Activated naive CD4-positive, alpha-beta T cell treated with anti-CD3 and anti-CD28 coated beads for 36 hours (primary cell): ENCODE measurements at places on chromosomes 7 and 10. TPM values are rescaled to one million over a fixed set of nuclear protein-coding genes. Genes with fewer than 3 reads are reported as not detected.

SLC18A2 gene
- total RNA-seq = not detected

EFCAB10 gene
- total RNA-seq = not detected

CTAGE15 gene
- total RNA-seq = not detected

TMEM139 gene
- total RNA-seq = 0.74 TPM

NUDCD3 gene
- 81.1 TPM for total RNA-seq

CYP2C9 gene
- not detected for total RNA-seq

TAS2R3 gene
- 0.96 TPM for total RNA-seq

PNLIP gene
- total RNA-seq = not detected

LIPJ gene
- total RNA-seq = not detected

GRCh38 chr10:12332572-12333379 is 16.6 kb upstream of the CAMK1D start:
- H3K4me3 ChIP-seq = no peak overlapping the region
- no peaks in the 10 kb centered on the region for H3K36me3 ChIP-seq
- H3K27ac ChIP-seq = no peak overlapping the region
- H3K4me1 ChIP-seq = peaks cover 7% of the 10 kb centered on the region

DNA sequence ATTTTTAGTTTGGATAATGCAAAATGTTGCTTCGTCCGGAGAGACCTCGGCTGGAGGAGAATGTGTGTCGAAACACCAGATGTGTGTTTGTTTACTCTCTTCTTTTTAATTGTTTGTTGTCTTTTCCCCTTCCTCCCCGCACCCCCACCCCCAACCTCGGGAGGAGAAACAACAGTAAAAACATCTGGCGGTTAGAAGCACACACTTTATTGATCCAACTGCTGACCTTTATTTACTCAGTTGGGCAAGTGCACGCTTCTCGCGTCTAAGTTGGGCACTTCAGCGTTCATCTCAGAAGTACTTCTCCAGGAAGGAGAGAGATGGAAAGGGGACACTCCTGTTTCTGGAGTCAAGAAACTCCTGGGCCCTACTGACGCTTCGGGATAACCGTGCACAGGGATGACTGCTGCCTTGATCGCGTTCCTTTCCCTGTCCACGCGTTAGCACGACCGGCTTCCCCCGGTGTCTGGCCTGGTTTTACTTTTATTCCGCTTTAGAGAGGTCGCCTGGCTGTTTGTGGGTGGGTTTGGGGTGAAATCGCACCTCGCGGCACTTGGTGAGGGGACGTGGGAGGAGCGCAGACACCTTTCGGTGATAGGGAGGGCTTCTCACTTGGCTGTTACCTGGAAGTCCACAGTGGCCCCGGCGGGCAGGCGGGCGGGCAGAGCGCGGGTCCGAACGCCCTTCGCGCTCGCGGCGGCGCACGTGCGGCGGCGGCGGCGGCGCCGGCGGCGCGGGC is 168.3 kb upstream of the PPP1R3A start:
- no peak overlapping the region for H3K27ac ChIP-seq
- no peak for DNase-seq
- H3K27me3 ChIP-seq = peaks cover 53% of the 10 kb centered on the region
- H3K36me3 ChIP-seq = no peaks in the 10 kb centered on the region

DNA sequence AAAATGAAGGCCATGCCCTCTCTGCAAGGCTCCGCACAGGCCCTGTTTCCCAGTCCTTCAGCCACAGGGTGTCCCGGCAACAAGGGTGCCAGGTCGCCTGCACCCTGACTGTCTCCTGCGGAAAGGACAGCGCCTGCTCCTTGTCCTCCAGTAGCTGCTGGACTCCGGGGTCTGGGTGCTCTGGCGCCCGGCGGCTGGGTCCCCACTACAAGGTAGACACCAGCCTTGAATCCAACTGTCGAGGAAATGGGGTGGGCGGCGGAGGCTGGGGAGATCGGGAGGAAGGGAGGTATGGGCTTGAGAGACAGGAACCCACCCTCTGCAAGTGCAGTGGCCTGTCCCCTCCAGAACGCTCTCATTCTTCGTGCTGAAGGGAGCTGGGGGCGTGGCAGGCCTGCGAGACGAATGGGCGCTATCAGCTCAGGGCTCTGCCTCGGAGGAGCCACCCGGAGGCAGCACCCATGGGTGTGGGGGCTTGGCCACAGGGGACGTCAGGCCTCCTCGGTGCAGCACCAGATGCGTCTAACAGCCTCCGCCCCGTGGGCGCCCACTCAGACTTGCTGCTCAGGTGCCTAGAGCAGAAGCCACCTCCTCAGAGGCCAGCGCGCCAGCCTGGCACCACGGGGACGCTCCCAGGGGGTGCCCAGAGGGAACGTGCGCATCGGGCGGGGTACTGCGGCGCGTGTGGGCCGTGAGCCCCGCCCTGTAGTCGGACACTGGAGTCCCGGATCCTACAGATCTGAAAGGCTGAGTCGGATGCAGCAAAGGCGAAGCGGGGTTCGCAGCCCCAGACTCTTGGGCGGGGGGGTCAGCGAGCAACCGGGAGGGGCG is 15.6 kb downstream of the ADAM8 start:
- DNase-seq = peak; percentile 83
- H3K4me3 ChIP-seq = peak overlapping the region; percentile 82
- H3K4me1 ChIP-seq = peaks cover 75% of the 10 kb centered on the region
- H3K27me3 ChIP-seq = no peaks in the 10 kb centered on the region
- H3K36me3 ChIP-seq = peaks cover 3% of the 10 kb centered on the region

DNA sequence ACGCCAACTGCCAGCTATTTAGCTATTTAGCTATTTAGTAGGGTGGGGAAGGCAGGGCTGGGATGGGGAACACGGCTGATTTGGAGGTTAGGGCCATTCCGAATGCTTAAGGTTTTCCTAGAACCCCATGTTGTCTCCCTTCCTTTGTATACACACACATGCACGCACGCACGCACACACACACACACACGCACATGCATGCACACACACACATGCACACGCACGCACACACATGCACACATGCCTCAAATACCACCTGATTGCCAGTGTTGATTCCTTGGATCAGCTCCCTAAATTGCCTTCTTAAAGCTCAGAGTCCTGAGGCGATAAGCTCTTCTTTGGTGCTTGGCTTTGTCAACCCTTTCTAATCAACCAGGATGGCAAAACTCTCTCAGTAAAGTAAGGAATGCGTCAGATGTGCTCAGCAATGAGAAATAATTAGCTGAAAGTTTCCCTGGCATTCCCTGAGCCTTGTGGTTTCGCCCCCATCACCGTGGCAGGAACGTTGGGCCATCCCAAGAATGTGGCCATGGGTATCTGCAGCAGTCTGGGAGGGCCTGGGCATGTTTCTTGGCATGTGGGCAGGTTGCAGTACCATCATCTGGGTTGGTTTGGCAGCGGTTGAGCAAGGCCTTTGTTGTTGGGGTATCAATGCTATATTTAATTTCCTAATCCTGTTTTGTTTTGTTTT is 305.6 kb downstream of the LRMDA start:
- no peaks in the 10 kb centered on the region for H3K4me1 ChIP-seq
- H3K4me3 ChIP-seq = no peak overlapping the region
- no peaks in the 10 kb centered on the region for H3K27me3 ChIP-seq
- H3K27ac ChIP-seq = no peak overlapping the region
- no peak for DNase-seq
- no peaks in the 10 kb centered on the region for H3K36me3 ChIP-seq

GRCh38 chr10:5442990-5443370 is 30.6 kb downstream of the NET1 start:
- no peak overlapping the region for H3K27ac ChIP-seq
- no peaks in the 10 kb centered on the region for H3K36me3 ChIP-seq
- peaks cover 27% of the 10 kb centered on the region for H3K4me1 ChIP-seq
- H3K4me3 ChIP-seq = no peak overlapping the region

DNA sequence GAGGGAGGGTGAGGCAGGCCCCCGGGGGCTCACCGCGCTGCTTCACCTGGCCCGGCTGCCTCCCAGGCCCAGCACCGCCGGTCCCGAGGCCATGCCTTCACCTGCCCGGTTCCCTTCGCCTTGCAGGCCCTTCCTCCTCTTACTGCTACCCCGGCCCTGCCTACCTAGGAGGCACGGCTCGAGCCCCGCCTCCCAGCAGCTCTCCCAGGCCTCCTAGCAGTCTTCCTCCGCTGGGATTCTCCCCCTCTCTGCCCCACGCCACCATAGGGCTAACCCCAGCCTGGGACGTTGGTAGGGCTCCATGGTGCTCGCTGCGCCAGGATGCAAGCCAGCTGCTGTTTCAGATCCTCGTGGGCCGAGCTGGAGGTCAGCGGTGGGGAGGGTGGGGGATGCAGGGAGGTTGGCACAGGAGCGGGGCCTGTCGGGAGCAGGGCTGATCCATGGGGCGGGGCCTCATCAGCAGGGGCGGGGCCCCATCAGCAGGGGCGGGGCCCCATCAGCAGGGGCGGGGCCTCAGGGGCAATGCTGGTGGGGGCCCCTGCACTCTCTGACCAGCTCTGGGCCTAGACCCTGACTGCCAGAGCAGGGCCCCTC is 63.3 kb downstream of the RASGEF1A start:
- no peak overlapping the region for H3K27ac ChIP-seq
- H3K36me3 ChIP-seq = no peaks in the 10 kb centered on the region
- DNase-seq = no peak
- H3K4me1 ChIP-seq = peaks cover 4% of the 10 kb centered on the region

- no peaks in the 10 kb centered on the region for H3K27me3 ChIP-seq
- no peak for DNase-seq
- no peaks in the 10 kb centered on the region for H3K4me1 ChIP-seq
- H3K27ac ChIP-seq = no peak overlapping the region
- H3K4me3 ChIP-seq = no peak overlapping the region
- H3K36me3 ChIP-seq = no peaks in the 10 kb centered on the region
Measured at GRCh38 chr10:19412531-19412930, 363.9 kb downstream of the MALRD1 start.

DNA sequence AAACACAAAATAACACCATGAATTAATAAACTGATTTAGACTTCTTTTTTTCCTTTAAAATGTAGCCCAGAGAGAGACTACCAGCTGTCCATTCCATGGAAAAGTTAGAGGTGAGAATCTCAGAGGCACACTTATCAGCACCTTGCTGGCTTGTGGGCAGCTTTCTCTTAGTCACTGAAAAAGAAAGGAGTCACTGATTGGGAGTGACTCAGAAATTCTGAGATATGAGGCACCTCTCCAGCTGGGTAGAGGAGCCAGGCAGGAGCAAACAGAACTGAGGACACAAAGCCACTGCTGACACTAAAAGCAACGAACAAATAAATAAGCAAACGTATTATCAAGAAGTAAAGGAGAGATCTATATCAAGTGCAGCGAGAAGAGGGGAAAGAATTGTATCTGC is 310.6 kb downstream of the PARD3 start:
- no peak for DNase-seq
- H3K27me3 ChIP-seq = peaks cover 8% of the 10 kb centered on the region
- no peaks in the 10 kb centered on the region for H3K36me3 ChIP-seq

GRCh38 chr10:59362959-59363381 is 621 bp upstream of the FAM13C start:
- H3K36me3 ChIP-seq = no peaks in the 10 kb centered on the region
- peaks cover 11% of the 10 kb centered on the region for H3K4me1 ChIP-seq
- H3K4me3 ChIP-seq = peak overlapping the region; percentile 19
- H3K27me3 ChIP-seq = peaks cover 30% of the 10 kb centered on the region

GRCh38 chr7:155973451-155973997 is 161.3 kb upstream of the SHH start:
- no peaks in the 10 kb centered on the region for H3K4me1 ChIP-seq
- DNase-seq = no peak
- no peak overlapping the region for H3K4me3 ChIP-seq
- no peaks in the 10 kb centered on the region for H3K36me3 ChIP-seq

DNA sequence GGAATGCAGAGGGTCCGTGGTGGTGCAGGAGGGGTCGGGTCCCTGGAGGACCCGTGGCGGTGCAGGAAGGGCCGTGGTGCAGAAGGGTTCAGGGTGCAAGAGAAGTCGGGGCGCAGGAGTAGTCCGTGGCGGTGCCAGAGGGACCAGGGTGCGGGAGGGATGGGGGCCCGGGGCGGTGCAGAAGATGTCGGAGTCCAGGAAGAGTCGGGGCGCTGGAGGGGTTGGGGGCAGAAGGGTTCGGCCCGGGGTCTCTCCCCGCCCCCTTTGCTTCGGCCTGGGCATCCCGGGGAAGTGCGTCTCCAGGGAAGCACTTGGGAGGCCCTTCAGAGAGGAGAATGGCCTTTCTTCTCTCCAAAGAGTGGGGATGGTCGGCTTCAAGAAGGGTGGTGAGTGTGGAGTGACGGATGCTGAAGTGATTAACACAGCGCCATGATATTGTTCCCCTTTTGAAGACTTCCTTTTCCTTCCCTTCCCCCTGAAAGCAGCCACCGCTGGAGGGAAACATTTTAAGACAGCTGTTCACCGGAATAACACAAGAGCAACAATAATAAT is 997 bp downstream of the WDR37 start:
- H3K27me3 ChIP-seq = no peaks in the 10 kb centered on the region
- peak overlapping the region; percentile 99 for H3K4me3 ChIP-seq
- H3K4me1 ChIP-seq = peaks cover 79% of the 10 kb centered on the region
- peak overlapping the region; percentile 90 for H3K27ac ChIP-seq
- DNase-seq = peak; percentile 18

GRCh38 chr10:44030132-44030531 is 354.8 kb downstream of the CXCL12 start:
- no peak overlapping the region for H3K4me3 ChIP-seq
- no peaks in the 10 kb centered on the region for H3K27me3 ChIP-seq
- no peaks in the 10 kb centered on the region for H3K4me1 ChIP-seq
- DNase-seq = peak; percentile 51

DNA sequence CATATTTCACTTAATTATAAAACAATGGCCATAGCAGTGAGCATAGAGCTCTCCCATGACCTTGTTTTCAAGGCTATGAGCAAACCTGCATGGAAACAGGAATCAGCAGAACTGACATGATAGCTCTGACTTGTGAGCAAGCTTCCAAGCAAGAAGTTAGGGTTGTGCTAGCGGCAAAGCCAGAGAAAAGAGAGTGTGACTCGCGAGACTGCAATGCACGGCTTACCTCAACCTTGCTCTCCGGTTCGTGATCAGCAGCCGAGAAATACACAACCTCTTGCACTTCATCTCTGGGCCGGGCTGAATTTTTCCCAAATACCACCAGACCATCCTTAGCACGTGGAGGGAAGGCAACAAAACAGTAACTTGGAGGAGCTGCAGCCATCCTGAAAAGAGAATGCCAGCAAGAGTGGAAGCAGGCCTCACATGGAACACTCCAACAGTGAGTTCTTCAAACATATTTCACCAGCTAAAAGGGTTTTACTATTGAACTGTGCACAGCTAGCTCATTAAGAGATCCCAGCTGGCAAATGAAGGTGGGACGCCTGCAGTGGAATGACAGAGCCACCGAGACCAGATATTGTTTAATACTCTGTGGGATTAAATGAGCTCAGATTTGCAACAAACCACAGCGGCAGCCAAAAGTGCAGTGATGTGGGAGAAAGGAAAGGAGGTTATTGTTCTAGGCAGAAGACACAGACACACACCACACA is 20.8 kb downstream of the SCRN1 start:
- no peak overlapping the region for H3K4me3 ChIP-seq
- no peaks in the 10 kb centered on the region for H3K36me3 ChIP-seq
- no peaks in the 10 kb centered on the region for H3K27me3 ChIP-seq
- no peak for DNase-seq
- no peak overlapping the region for H3K27ac ChIP-seq

GRCh38 chr7:22430457-22430856 is 69.5 kb downstream of the STEAP1B start:
- H3K4me1 ChIP-seq = no peaks in the 10 kb centered on the region
- H3K36me3 ChIP-seq = no peaks in the 10 kb centered on the region
- no peaks in the 10 kb centered on the region for H3K27me3 ChIP-seq
- no peak overlapping the region for H3K27ac ChIP-seq
